MG63 (cell line): ENCODE measurements at places on chromosomes 5 and 9. TPM values are rescaled to one million over a fixed set of nuclear protein-coding genes. Genes with fewer than 3 reads are reported as not detected.

GRCh38 chr5:149550594-149551226 is 529 bp downstream of the CSNK1A1 start:
- DNase-seq = no peak

DNA sequence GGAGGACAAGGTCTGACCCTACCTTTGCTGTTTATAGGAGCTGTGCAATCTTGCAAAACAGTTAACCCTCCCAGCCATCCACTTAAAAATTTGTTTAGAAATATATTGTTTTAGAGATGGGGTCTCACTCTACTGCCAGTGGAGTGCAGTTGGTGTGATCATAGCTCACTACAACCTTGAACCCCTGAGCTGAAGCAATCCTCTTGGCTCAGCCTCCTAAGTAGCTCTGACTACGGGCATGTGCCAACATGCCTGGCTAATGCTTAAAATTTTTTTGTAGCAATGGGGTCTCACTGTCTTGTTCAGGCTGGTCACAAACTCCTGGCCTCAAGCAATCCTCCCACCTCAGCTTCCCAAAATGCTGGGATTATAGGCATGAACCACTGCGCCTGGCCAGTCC is 120.2 kb upstream of the PJA2 start:
- DNase-seq = no peak

DNA sequence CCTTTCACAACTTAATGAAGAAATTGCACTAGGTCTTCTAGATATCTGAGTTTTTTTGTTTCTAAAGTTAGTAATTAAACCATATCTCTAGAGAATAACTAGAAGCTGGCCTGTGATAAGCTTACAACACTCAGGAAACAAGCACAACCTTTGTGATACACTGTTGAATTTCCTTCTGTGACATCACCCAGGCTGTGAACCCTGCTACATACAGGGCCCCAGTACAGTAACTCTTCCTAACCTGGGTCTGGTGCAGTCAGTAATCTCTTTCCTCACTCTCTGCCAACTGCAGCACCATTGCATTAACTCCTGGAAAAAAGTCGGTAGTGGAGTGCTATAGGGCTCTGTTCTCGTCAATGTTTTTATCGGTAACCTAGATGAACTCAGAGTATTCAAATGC is 10.6 kb upstream of the IGFBPL1 start:
- DNase-seq = no peak

- DNase-seq = peak; percentile 24
These were observed 4.0 kb upstream of the MYORG start for GRCh38 chr9:34380511-34381315.

GRCh38 chr9:127785023-127785932 is 556 bp upstream of the CDK9 start:
- DNase-seq = peak; percentile 79

GRCh38 chr9:21324047-21324446 is 11.2 kb downstream of the KLHL9 start:
- DNase-seq = no peak

GRCh38 chr5:179542170-179542569 is 8.2 kb upstream of the RUFY1 start:
- no peak for DNase-seq

DNA sequence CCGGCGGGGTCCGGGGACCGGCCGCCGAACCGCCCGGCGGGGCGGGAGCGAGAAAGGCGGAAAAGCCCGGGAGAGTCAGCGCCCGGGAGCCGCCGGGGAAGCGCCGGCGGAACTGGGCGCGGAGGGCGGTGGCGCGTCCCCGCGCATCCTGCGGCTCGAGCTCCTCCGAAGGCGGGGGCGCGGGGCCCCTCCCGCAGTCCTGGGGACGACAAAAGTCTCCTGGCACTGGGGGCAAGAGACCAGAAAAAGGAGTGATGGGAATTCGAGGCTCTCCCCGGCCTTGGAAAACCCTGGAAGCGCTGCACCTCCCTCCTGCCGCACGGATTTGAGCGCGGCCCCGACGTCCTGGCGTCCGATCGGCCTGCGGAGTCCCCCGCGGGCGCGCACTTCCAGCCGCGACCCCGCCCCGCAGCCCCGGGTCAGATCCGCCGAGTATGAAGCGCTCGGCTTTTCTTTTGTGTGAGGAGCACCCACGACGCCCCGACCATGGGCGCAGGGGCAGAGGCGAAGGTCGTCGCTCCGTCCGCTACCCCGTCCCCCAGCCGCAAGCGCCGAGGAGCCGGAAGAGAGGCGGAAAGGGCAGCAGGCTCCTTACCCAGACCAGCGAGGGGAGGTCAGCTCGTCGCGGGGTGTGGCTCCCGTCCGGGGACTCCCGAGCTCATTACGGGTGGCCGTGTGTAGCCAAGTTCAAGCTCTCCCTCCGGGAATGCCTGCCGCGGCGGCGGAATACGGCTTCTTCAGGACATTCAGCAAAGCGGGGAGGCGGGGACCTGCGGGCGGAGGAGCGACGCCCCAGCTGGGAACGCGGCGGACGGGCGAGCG is at the start of gene EPB41L4A:
Gene EPB41L4A, minus strand, starts transcription at position 114 of the 822 bp plus-strand sequence. CDS start 238 bp downstream, outside the sequence.
- peak; percentile 68 for DNase-seq

DNA sequence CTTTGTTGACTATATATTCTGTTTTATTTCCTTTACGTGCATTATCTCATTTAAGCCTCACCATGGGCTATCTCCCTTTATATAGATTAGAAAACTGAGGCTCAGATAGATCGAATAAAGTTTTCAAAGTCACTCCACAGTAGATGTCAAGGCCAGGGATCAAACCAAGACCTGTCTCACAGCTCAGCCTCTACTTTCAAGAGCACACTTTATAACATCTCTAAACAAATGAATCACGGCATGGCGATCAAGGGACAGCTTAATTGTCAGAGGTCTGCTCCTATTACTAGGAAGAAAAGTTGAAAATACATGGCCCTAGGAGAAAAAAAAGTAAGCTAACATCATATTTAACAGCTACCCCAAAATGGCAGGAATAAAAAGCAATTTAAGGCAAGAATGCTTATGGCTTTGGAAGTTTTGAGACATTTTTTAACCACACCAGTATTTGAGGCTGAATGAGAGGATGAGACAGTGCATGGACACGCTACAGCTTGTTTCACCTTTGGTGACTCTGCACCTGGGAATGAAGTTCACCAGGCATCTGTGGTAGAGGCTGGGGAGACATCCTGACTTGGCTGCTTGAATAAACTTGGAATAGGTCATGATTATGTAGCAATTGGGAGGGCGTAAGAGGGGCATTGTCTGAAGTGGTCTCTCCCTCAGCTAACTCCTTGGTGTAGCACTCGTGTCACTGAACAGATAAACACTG is 486.8 kb upstream of the WWC1 start:
- DNase-seq = no peak

GRCh38 chr5:76861612-76862011 is 11.8 kb downstream of the S100Z start:
- peak; percentile 50 for DNase-seq

Gene LVRN
- 0.10 TPM in 1 of 2 replicates, not detected in the other for total RNA-seq

Gene IRGM
- total RNA-seq = 9.3 TPM in 1 of 2 replicates, not detected in the other

Gene DMRT3
- total RNA-seq = not detected in 2 replicates

Gene FAM221B
- not detected in 2 replicates for total RNA-seq

Gene CARTPT
- total RNA-seq = not detected in 2 replicates
